ENCODE measurements at places on chromosomes 6 and 20.

DNA sequence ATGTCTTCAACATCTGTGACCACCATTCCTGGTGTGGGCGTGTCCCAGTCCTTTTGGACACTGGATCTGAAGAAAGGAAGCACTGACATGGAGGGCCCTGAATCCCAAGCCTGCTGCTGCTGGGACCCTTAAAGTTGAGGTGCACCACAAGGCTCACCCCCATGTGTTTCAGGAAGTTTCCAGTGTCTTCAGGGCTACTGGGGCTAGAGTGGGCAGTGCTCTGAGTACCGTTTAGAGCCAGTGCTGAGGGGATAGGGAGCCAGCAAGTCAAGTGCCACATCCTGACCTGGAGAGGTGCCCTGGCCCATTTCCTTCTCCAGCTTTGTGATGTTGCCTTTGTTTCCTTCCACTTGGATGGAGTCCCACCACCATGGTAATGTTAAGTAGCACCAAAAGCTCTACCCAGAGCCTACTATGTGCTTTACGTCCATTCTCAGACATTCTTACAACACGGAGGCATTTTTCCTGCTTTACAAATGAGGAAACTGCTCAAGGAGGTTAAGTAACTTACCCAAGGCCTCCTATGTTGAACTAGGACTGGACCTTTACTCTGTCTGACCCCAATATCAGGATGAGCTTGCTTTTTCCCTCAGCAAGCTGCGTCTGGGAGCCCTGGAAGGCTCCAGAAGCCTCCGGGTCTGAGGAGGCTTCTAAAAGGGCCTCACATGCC lies 552 bp upstream of the DEF6 start:
- no peak for DNase-seq

DNA sequence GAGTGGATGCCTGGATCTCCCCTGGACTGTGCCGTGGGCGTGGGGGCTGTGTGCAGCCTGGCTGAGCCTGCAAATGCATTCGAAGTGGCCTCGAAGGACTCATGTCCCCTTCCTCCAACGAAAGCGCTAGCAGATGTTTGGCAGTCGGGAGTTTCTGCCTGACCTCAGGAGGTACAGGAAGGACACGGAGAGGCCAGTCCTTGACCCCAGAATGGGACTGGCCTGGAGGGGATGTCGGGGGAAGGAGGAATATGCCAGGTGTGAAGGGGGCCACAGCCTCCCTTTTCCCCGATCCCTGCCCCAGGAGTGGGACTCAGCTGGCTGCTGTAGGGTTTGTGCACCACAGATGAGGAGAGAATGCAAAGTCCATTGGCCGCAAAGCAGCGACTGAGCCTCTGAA lies 45.6 kb downstream of the APCDD1L start:
- peak; percentile 71 for DNase-seq

DNA sequence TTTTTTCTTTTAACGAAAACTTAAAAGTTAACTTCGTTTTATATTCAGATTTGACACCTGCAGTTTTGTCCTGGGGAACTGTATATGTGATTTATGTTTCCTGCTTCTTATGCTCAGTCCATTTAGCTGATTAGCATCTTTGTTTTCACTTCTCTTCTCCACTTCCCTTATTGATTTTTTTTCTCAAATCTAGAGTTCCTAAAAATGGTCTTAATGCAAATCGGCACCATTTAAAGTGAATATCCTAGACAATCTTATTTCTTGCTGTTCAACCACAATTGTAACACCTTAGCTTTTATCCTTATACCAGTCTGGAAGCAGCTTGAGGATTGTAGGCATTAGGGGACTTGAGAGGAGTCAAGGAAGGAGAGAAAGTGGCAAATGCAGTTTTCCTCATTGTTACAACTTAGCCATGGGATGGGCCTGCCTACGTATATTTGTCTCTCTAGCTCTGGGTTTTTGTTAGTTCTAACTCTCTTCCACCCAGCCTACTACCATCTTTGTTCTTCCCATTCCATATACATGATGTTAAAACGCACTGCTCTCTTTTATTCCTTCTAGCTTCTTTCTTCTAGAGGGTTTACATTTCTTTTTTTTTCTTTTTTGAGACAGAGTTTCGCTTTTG lies 8.5 kb downstream of the QRSL1 start:
- DNase-seq: no peak

DNA sequence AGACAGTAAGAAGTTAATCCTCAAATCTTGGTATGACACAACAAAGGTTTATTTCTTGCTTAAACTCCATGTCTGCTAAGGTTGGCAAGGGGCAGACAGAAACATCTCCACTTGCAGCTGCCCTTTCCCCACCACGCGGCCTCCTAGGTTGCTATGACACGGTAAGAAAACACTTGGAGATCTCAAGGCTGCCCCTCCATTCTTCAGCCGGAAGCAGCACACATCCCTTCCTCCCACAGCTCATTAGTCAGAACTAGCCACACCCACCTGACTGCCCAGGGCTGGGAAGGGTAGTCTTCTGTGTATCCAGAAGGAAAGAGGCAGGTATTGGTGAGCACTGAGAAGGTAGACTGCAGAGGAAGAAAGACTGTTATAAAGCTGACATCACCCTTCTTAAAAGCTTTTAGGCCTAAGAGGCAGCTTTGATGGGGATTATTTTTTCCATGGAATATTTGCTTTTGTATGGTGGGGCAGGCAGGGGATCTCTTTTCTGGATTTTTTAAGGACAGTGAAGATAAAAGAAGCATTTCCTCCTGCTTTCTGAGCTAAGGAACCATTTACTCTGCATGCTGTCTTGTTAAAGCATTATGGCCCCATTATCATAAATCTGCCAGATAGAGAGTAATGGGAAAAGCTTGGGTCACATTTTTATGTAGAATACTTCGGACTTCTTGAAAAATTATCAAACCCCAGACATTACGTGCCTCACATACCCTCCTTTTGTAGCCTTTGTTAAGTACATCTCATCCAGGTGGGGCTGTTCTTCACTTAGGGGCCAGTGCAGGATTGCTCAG lies 41.6 kb downstream of the MRAP2 start:
- peak; percentile 39 for DNase-seq

- DNase-seq: no peak
Measured at GRCh38 chr6:165552248-165552736, 110.7 kb downstream of the PDE10A start.

- DNase-seq: no peak
Measured at GRCh38 chr6:73043446-73043845, 181.8 kb downstream of the KHDC1L start.

DNA sequence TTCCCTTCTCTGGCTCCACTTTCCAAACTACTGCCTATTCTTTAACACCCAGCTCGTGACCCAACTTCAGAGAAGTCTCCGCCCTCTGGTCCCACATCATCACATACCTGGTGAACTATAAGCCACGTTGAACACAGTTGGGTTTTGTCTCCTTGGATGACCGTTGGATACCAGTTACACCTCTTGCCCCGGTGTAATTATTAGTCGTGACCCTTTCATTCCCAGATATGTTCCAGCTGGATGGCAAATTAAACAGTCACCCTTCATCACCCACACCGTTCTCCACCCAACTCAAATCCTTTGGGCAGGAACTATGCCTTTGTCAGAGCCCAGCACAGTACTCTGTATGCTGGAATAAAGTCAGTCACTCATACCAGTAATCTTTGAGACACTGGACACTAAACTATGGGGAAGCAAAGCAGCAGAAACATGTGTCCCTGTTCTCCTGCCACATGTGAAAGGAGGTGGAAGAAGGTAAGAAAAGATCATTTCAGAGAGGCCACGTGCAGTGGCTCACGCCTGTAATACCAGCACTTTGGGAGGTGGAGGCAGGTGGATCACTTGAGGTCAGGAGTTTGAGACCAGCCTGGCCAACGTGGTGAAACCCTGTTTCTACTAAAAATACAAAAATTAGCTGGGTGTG lies 22.5 kb downstream of the PLAGL2 start:
- DNase-seq: no peak

DNA sequence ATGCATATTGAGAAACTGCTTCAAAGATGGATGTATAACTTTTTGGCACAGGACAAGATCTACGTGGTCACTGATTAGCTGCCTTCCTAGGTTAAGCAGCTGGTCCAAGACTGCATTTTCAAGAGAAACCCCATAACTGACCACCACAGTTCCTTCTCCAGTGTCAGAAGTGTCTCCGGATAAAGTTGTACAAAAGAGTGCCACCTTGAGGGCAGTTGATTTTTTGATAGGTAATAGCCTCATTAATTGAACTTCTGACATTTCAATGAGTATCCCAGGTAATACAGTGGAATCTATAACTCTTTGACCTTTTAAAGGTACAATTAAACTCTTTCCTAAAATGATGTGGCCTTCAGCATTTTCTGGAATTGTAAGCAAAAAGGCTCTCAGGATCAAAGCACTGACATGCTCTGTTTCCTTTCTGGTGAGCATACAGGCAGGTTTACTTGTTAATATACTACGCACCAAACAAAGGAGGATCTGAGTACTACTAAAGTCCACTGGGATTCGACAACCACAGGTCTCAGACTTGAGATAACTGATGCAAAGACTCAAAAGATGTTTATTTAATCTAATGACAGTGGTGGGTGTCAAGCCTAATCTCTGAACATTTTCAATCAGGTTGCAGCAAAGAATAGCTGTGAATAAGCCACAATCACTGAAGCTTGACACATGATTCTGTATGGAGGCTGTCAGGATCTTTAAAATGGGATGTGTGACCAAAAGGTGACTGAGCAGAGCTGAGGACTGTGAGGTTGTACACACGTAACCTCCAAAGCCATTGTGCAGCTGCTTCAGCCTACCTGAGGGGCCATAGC lies 21.2 kb downstream of the MKKS start:
- no peak for DNase-seq

GRCh38 chr6:7723041-7723447 lies 2.9 kb upstream of the BMP6 start:
- DNase-seq: peak; percentile 87

- no peak for DNase-seq
Measured at GRCh38 chr20:37877832-37878772, 24.8 kb upstream of the VSTM2L start.
